ENCODE measurements at places on chromosomes 6 and 20.

DNA sequence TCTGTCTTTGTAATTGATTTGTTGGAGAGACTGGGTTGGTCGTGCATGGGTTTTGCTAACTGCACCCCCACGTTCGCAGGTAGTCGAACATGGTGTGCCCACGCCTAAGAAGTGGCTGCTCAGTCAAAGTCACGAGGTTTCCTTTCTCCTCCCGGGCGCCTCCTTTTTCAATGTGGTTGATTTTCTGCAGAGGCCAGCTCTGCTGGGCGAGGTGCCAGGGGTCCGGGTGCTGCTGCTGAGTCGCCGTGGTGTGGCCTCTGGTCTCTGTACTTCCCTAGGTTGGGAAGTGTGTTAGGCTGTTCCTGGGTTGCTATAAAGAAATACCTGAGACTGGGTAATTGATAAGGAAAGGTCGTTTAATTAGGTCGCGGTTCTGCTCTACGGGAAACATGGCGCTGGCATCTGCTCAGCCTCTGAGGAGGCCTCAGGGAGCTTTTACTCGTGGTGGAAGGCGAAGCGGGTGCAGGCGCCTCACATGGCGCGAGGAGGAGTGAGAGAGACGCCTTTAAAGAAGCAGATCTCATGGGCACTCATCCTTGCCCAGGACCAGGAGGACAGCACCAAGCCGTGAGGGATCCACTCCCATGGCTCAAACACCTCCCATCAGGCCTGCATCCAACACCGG, 14.1 kb downstream of the OSBPL2 start:
- no peak for DNase-seq

- DNase-seq = no peak
Measured at GRCh38 chr6:170174771-170175643, 115.9 kb downstream of the DLL1 start.

- peak; percentile 37 for DNase-seq
Measured at GRCh38 chr6:156395276-156395675, 381.9 kb upstream of the ARID1B start.

DNA sequence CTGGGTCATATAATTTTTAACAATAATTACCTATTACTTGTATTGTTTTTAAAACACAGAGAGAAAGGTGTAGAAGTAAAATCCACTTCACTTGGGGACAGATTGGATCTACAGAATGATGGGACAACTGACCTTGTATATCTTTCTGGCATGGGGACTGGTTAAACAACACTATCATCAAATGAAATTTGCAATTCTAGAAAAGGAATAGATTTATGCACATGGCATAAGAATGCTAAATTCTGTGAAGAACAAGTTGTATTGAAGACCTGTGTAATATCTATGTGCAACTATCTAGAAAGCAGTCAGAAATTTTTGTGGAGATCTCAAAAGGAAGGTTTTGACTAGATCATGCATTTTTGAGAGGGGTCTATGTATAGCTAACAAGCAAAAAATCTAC, 106.3 kb upstream of the BMP5 start:
- DNase-seq = no peak

DNA sequence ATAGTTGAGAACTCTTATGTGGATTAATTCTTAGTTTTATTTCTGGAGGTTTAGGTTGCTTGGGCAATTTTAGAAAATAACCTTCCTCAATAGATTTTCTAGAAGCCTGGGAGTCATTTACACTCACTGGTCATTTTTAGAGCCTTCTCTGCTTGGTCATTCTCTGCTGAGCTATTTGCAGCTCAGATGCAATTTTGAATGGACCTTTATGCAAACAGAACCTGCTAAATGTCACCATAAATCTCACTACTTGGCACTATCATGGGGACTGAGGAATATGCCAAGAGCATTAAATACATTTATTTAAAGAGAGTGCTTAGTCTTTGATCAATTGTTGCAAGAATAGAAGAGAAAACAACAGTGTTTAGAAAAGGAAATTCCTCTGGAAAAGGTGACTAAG, 154.0 kb downstream of the CLVS2 start:
- DNase-seq = no peak

Measured in activated T-helper 9 cell treated with anti-CD3 and anti-CD28 coated beads, Interleukin-2, amount 50 U/mL, for 16 hours (primary cell).